ENCODE measurements at places on chromosomes 13 and 19.

- DNase-seq: no peak
These were observed 339.1 kb upstream of the OBI1 start for GRCh38 chr13:78997902-78998629.

DNA sequence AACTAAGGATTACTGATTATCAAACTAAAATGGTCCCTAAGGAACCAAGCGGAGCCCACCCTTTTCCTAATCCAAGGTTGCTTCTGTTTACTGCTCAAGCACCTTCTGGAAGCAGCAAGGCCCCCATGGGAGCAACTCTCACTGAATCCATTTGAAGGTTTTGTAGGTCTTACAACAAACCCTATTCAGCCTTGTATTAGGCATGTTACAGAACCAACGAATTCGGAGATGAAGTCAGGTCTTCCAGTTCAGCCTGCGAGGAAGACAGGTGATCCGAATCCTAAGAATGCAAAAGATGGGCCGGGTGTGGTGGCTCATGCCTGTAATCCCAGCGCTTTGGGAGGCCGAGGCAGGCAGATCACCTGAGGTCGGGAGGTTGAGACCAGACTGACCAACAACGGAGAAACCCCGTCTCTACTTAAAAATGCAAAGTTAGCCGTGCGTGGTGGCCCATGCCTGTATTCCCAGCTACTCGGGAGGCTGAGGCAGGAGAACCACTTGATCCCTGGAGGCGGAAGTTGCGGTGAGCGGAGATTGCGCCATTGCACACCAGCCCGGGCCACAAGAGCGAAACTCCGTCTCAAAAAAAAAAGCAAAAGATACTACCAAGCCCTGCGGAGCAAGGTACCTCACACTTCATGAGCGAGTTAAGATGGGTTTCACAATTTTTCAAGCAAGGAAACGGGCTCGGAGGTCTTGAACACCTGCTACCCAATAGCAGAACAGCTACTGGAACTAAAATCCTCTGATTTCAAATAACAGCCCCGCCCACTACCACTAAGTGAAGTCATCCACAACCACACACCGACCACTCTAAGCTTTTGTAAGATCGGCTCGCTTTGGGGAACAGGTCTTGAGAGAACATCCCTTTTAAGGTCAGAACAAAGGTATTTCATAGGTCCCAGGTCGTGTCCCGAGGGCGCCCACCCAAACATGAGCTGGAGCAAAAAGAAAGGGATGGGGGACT lies 609 bp downstream of the ZAR1L start:
- DNase-seq: no peak

- DNase-seq: no peak
These were observed 205.4 kb downstream of the PDS5B start for GRCh38 chr13:32791545-32792172.

GRCh38 chr13:50646070-50646469 lies 197.4 kb downstream of the DLEU7 start:
- no peak for DNase-seq

DNA sequence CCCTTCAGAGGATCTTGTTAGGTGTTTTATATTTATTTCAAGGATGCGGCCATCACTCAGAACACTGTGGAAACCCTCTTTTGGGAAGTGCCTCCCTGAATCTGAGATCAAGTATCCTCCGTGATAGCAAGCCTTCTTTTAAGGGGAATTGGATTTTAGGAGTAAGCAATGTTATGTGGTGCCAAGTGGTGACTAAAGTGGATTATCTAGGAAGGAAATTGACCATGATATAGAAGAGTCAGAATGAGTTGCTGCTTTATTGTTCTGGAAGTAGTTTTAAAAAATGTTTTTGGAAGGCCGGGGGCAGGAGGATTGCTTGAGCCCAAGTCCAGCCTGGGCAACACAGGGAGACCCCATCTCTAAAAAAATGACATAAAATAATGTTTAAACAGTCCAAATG lies 6.7 kb downstream of the ERCC5 start:
- no peak for DNase-seq

DNA sequence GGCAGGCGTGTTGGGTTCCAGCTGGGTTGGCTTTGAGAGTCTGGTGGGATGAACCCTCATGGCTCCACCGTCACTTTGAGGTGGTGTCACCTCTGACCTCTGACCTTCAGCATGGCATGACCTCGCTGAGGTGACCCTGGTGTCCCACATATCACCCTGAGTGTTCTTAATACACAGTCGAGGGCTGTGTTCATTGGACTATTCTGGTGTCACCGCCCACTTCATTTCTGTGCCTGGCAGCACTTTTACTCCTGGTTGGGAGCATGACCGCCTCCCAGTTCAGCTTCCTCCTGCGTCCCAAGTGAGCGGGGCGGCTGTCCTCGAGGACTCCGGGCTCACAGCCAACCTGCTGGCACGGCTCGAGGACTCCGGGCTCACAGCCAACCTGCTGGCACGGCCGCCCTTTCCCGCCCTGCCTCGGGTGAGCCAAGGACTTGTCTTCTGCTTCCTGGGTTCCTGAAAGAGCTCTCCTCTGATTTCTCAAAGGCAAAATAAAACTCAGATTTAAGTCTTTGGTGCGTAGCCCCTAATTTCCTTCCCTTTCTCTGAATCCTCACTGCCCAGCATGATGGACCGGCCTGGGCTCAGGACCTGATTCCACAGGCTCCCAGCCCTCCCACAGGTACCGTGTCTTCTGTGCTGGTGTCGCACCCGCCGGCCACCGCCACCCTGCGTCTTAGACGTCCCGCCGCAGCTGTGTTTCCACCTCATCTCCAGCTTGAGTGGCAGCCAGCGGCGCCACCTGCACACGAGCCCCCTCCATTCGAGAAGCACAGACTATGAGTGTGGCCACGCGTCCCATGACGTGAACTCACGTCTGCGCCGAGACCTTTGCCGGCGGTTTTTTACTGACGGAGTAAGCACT lies 10.4 kb downstream of the ATP4B start:
- peak; percentile 88 for DNase-seq

GRCh38 chr13:21557995-21558394 lies 46.0 kb downstream of the MICU2 start:
- no peak for DNase-seq

GRCh38 chr13:111897846-111898215 lies 169.1 kb upstream of the SOX1 start:
- DNase-seq: no peak

GRCh38 chr13:93946994-93947393 lies 532.5 kb downstream of the DCT start:
- no peak for DNase-seq

DNA sequence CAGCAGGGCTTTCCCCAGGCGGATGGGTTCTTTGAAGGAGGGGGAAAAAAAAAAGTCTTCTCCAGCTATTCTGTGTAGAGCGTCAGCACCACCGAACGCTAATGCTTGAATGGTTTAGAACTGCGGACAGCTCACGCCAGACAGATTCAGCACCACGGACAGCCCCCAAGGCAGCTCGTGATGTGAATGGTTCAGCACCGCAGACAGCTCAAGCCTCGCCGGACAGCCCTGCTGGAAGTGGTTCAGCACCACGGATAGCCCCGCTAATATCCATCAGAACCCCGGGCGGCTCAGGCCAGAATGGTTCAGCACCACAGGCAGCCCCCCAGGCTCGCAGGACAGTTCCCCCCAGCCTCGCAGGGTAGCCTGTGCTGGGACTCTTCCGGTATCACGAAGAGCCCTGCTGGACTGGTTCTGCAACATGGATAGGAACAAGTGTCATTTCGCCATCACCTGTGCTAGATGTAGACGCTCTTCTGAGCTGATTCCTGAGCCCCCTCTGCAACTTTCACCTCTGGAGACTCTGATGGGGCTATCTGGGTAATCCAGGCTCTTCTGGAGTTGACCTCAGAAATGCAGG lies 4.9 kb upstream of the SMIM17 start:
- DNase-seq: no peak

DNA sequence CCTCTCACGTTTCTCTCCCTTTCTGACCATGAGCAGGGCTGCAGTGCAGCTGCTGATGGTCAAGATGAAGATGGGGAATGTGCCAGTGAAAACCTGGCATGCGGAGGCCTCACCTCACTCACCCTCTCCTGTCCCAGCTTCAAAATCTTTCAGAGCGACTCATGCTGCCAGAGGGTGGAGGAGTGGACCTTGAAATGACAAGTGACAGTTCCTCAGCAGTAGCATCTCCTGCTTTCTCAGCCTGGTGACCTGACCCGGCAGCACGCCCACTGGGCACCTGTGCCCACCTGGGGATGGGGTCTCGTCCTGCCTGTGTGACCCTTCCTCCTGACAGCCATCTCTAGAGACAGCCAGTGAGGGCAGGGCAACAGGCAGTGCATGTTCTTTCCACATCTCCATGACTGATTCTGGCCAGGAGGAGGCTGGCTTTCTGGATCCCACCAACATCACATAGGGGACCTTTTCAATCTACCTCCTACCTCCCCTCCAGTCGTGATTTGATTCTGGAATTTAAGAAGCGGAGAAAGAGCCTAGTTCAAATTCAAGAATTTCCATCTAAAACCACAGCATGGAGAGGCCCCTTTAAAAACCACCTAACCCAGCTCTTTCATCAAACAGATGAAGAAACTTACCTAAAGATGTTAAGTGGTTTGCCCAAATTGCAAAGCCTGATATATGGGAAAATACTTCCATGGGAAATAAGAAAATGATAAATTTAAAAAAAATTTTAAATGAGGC lies 45.8 kb downstream of the RFX2 start:
- no peak for DNase-seq

DNA sequence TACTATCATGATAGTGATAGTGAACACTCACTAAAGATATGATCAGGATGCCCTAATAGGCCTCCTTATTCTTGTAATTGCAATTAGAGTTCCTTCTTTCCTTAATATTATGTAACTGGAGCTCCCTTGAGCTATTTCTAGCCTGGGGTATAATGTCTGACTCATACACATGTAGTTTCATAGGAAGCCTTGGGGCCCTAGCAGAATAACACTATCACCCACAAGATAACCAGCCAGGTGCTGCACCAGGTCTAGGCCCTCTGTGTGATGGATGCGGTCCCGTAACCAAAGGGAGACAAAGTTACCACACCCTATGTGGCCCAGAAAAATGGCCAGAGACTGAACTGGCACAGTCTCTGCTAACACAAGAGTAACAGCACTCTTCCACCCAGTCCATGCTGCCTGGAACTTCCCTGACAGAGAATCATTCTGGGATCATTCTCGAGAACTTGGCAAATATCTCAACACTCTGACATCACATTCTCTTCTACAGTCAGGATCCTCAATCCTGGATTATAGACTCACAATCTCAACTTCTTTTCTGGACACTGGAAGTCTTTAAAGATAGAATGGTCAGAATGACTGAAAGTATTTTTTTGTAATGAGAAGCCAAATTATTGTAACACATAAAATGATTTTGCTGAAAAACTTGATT lies 32.6 kb upstream of the IGFL4 start:
- DNase-seq: no peak

DNA sequence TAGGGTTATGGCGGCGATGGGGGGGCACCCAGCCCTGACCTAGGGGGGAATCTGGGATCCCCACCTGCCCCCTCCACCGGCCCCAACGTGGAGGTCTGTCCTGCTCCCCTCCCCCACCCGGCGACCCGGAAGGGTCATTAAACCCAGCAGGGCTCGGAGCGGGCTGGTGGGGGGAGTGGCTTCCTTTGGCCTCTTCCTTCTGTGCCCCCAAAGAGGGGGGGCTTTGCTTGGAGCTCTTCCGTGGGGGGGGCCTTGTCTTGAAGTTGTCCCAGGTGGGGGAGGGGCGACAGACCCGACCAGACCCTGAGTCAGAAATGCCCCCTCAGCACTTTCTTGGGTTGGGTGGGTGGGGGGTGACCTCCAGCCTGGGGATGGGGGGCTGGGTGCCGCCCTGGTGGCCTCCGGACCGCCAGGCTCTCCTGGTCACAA lies 1.5 kb downstream of the ARID3A start:
- DNase-seq: no peak

- no peak for DNase-seq
These were observed 27.3 kb upstream of the SLC7A10 start for GRCh38 chr19:33252971-33253370.

DNA sequence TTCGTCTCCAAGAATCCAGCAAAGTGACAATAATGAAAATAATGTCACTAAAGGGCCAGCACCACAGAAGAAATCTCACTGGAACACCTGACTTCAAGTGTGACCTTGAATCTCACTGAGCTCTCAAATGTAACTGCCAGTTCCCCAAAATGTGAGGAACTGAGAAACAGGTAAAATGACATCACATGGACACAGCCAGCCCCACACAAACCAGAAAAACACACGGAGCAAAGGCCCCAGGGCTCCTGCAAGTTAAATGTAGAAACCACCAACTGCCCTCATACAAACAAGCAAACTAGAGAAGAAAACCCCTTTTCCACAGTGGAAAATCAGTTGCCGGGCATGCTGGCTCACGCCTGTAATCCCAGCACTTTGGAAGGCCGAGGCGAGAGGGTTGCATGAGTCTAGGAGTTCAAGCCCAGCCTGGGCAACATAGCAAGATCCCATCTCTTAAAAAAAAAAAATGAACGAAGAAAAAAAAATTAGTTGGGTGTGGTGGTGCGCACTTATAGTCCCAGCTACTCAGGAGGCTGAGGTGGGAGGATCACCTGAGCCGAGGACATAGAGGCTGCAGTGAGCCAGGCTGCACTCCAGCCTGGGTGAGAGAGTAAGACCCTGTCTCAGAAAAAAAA lies 8.7 kb upstream of the KANK2 start:
- no peak for DNase-seq

- DNase-seq: no peak
These were observed 12.2 kb upstream of the ZNF888 start for GRCh38 chr19:52935434-52935833.

GRCh38 chr19:16340654-16341053 lies 16.0 kb downstream of the KLF2 start:
- DNase-seq: no peak

DNA sequence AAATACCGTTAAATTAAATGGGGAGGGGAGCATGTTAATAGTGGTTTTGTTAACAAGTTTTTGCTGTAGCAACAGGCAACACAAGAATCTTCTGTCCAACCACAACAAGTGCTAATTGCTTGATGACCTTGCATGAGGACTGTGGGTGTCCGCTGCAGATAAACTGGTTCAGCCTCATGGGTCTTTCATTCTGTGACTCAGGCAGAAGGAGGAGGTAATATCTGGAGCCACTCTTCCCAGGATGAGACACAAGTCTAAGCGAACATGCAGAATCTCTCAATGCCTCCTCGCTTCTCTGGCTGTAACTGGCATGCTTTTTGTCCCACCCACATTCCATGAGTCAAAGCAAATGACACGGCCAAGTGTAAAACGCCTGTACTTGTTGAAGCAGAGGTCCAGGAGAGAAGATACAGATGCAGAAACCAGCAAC lies 56.6 kb upstream of the MYO16 start:
- DNase-seq: no peak

- DNase-seq: no peak
These were observed 13.3 kb downstream of the PDX1 start for GRCh38 chr13:27933118-27933517.

GRCh38 chr19:7739801-7740681 lies 7.3 kb downstream of the CD209 start:
- no peak for DNase-seq

GRCh38 chr13:94325650-94326049 lies 153.8 kb downstream of the DCT start:
- DNase-seq: no peak

DNA sequence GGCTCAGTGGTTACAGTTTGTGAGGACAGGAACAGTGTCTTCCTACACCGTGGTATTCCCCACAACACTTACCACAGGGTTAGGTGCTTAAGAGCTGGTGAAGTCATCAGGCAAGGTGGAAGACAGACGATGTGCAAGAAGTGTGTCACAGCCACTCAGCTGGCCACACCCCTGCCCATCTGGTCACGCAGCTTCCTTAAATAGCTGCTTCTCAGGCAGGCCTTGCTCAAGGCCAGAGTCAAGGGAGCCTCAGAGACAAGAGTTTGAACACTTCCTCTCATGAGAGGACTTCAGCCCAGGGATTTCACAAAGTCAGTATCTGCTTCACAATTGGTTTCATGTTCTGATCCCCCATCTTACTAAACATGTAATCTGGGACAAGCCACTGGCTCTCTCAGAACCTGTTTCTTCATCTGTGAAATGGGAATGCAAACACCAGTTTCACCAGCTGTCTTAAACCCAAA lies 80.3 kb upstream of the FRY start:
- DNase-seq: no peak
